NCI-H510A (cell line): ENCODE measurements at places on chromosomes 6 and 20.

GRCh38 chr6:69098910-69099309 is 463.8 kb downstream of the ADGRB3 start:
- DNase-seq, result no peak

DNA sequence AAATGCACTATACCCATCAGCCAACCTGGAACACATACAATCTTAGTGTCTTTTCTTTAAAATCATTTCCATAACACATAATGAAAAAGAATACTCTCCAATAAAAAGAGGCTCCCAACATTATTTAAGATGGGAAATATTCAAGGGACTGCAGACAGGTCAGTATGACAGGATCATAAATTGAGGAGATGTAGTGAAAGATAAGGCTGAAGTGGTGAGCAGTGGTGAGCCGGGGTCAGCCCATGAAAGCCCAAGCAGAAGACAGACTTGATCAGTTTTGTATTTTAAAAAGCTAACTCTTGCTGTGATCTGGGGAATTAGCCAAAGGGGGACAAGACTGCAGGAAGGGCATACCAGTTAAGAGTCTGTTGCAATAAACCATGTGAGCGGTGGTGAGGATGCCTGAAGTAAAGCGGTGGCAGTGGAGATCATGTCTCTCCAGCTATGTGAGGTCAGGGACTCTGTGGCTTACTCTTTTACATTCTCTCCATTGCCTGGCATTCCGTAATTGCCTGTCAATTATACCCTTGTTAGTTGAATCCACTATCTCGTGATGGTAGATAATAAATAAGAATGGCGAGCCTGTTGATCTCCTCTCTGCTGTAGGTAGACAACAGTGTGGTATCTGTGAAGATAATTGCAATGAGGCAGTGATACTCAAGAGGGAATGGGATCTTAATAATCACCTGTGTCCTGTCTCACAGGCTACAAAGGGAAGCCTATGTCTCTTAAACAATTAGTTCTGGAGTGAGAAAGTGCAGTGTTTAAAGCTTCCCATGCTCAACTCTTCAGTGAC is 97.4 kb downstream of the FILIP1 start:
- no peak for DNase-seq

- no peak for DNase-seq
Measured at GRCh38 chr6:12170351-12171092, 119.6 kb upstream of the EDN1 start.

GRCh38 chr6:40674170-40674569 is 87.0 kb upstream of the LRFN2 start:
- peak; percentile 17 for DNase-seq

DNA sequence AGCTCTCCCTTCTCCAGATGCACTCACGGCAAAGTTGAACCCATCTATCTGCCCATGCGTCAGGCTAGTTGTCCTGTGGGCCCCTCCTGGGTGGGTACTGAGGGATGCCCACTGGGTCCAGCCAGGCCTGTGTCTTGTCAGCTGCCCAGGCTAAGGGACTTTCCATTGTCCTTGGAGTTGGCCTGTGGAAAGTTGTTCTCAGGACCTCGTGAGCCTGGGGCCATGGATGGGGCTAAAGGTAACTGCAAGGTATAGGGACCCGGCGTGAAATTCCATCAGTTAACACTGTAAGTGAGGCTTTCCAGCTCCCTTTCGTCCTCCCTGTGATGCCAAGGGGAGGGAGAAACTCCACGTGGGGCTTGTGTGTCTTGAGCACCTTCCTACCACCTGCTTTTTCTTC is 126.5 kb downstream of the CEBPB start:
- DNase-seq, result no peak

DNA sequence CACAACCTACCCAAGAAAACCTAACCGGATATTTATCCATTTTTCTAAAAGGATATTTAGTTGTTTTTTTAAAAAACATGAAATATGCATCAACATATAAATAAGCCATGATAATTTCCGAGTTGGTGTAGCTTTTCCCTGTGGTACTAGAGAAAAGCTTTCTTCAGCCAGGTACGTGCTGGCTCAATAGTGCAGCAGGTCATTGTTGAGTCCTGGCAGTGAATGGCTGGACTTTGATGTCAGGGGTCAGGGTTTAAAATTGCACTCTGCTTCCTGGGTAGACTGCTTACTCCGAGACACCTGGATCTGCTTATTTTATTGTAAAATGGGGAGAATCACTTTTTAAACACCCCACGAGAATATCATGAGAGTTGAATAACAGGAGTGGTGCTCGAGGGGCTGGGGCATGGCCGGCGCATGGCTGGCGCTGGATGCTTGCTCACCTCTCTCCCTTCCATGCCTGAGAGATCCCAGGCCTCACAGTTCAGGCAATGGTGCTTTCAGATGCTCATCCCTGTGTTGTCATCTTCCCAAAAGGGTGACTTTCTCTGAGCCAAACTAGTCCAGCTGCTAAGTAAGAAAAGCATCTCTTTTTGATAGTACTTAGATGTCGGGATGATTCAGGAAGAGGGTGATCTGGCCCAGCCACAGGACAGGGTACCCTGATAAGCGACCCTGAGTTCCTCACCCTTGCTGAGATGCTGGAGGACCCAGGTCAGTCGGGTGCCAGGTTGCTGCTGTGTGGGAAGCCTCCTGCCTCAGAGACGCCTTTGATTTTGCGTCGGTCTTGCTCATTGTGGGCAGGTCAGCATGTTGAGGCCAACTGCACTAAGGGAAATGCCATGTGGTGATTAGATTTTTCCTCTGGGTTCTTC is 269.1 kb upstream of the FOXQ1 start:
- no peak for DNase-seq

GRCh38 chr6:10315658-10316372 is 99.1 kb downstream of the TFAP2A start:
- DNase-seq, result no peak

DNA sequence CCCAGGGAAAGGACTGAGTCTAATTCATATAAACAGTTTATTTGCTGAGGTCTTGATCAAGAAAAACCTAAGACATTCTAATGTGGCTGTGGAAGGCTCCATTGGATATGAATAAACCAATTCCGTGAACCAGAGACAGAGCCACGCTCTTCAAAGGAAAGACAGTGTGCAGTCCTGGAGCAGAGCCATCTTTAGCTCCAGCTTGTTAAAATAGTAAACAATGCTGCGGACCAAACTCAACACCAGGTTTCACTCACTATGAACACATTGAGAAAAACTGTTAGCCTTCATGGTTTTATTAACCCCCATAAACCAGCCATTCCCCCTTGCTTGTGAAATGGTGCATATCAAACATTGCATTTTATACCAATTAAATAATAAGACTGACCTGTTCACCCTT is 61.9 kb downstream of the COL9A1 start:
- peak; percentile 4 for DNase-seq

GRCh38 chr20:4134861-4135379 is 119.6 kb upstream of the RNF24 start:
- no peak for DNase-seq

DNA sequence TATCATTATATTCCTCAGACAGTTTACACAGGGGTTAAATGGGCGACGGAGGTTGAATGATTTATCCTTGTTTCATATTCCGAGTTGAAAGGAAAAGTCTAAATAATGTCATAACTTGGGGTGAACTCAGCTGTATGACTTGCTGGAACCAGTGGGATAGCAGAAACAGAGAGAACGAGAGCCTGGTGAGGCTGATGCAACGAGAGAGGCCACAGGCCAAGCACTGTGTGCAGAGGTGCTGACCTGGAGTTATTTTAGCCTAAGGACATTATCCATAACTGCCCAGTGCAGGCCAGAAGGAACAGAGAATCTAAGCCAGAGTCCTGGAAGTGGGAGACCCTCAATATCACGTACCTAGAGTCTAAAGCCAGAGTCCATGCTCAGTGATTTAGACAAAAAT is 394.9 kb downstream of the MAFB start:
- no peak for DNase-seq

DNA sequence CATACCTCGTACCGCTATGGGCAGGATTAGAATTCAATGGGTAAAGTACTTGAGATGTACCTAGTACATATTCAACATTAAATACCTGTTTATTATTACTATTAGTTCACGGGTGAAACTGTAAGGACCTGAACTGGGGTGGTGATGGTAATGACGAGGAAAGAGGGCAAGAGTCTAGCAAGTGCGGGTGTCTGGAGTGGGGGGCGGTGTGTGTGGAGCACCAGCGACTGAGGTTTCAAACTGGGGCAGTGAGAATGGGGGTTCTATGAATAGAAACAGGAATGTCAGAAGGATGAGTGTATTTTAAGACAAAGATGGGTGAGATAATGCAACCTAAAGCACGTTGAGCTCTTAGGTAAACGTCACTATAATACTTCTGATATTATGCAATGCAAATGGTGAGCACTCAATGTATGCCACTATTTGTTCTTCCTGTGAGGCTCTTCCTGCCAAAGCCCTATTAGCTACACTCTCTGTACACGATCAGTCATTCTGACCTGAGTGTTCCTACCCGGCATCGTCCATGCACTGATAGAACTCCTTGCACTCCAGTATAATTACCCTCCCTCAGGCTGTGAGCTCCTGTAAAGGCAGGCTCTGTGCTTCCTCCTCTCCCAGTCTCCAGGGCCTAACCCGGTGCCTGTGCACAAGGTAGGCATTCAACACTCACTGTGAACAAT is 55.0 kb downstream of the ALDH5A1 start:
- DNase-seq, result no peak
